ENCODE measurements at places on chromosomes 1 and 21.
A peak's percentile ranks its signal among the peaks of the same experiment; 100 is the strongest.

GRCh38 chr1:55120538-55120937 is 81.2 kb downstream of the PCSK9 start:
- no peak for DNase-seq

DNA sequence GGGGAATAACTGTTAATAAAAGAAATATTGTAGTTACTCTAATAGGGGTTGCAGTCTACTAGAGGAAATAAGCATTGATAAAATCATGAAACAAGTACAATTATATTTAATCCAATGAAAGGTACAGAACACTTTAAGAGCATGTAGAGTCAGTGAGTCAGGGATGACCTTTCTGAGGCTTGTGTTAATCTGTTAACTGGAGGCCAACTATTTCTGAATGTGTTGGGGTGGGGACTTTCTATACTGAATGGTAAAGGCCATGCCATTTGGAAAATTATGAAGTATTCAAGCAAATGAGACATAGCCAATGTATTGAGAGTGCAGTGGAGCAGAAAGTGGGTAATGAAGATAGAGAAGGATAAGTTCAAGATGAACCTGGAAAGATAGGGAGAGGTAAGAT is 646.2 kb downstream of the ADGRL2 start:
- no peak for DNase-seq

- DNase-seq, result peak; percentile 19
Measured at GRCh38 chr21:33403128-33403785, at the start of gene IFNGR2. Gene IFNGR2 (plus strand): TSS chr21:33403413. CDS start chr21:33403544, 131 bp downstream.

DNA sequence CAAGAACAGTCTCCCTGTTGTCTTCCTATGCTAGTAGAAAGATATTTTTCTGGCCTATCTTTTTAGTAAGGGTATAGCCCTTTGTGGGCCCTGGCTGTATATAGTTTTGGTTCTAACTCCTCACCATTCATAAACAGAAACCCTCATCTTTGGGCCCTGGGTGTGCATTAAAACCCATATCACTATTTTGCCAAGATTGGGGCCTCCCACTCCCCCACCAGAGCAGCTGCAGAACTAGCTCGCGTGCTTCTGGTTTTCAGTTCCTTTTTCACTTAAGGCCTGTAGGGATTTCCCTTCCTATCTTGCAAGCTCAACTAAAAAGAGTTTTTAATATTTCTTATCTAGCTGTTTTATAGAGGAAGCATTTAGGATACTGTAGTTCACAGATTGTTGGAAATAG is 106.4 kb downstream of the RGL1 start:
- DNase-seq, result peak; percentile 70

GRCh38 chr1:223710179-223711133 is 1.9 kb upstream of the CAPN2 start:
- DNase-seq, result no peak

DNA sequence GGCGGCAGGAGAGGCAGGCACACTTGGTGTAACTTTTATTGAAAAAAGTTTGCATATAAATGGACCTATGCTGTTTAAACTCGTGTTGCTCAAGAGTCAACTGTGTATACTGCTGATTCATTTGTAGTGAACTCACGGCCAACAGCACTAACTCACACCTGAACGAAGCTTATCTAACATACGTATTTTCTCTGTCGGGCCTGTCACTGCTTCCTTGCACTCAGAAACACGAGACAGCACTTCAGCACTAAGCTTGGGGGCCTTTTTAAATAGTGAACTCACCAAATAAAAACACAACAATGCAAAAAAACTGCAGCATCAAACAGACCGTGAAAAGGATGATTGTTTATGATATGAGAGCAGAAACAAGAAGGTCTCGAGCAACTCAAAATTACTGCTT is 58.9 kb upstream of the NEK2 start:
- no peak for DNase-seq
